Calu3 (cell line): ENCODE measurements at places on chromosomes 5 and 9. TPM values are rescaled to one million over a fixed set of nuclear protein-coding genes. Genes with fewer than 3 reads are reported as not detected.

DNA sequence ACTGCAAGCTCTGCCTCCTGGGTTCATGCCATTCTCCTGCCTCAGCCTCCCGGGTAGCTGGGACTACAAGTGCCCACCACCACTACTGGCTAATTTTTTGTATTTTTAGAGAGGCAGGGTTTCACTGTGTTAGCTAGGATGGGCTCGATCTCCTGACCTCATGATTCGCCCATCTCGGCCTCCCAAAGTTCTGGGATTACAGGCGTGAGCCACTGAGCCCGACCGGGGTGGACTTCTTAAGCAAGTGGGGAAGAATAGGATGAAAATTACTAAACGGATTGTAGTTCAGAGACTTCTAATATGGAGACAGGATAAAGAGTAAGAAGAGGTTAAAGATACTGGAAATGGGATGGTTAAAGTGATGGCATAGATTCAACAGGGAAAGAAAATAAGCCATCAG lies 132.3 kb upstream of the IRX2 start:
- H3K36me3 ChIP-seq, result no peaks in the 10 kb centered on the region
- no peak overlapping the region for H3K27ac ChIP-seq
- H3K4me3 ChIP-seq, result no peak overlapping the region
- DNase-seq, result no peak
- H3K4me1 ChIP-seq, result no peaks in the 10 kb centered on the region

DNA sequence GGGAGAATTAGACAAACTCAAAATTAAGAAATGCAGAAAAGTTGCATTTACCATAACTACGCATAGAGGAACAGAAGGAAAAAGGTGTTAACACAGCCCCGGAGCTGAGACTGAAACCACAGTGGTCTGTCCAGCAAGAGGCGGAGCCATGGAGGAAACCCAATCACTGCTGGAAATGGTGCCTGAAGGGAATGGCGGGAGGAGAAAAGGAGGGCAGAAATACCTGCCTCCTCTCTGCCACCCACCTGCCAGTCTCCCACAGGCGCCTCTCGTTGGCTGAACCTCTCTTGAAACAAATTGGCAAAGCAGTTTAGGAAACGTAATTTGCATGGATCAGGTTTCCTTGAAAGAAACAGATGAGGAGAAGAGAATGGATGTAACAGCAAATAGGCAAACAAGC lies 9.7 kb upstream of the PRKACG start:
- peaks cover 36% of the 10 kb centered on the region for H3K27me3 ChIP-seq
- no peak for DNase-seq
- peaks cover 7% of the 10 kb centered on the region for H3K4me1 ChIP-seq
- H3K4me3 ChIP-seq, result no peak overlapping the region
- no peaks in the 10 kb centered on the region for H3K36me3 ChIP-seq

GRCh38 chr9:127575875-127576778 lies 36.0 kb upstream of the STXBP1 start:
- DNase-seq, result no peak
- peaks cover 34% of the 10 kb centered on the region for H3K4me1 ChIP-seq
- no peak overlapping the region for H3K4me3 ChIP-seq
- H3K27me3 ChIP-seq, result no peaks in the 10 kb centered on the region

DNA sequence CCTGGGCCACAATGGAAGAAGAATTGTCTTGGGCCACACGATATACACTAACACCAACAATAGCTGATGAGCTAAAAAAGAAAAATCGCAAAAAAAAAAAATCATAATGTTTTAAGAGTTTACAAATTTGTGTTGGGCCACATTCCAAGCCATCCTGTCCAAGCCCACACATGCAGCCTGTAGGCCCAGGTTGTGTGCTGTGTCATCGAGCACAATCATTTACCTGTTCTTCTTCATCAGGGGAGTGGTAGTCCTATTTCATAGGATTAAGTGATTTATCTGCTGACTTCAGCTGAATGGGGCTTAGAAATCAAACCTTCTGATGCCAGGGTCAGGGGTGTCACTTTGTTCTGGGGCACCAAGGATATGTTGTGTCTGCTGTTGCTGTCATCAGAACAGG lies 44.6 kb upstream of the ELL2 start:
- no peak overlapping the region for H3K4me3 ChIP-seq
- no peaks in the 10 kb centered on the region for H3K27me3 ChIP-seq
- DNase-seq, result no peak

- peak within 1 kb of the TSS; percentile 83 for H3K27ac ChIP-seq
- peaks cover 13% of the 10 kb centered on the region for H3K4me1 ChIP-seq
- peaks cover 32% of the 10 kb centered on the region for H3K36me3 ChIP-seq
- H3K27me3 ChIP-seq, result peaks cover 4% of the 10 kb centered on the region
Observed at GRCh38 chr9:89604729-89605464, at the start of gene GADD45G. GADD45G (plus strand) TSS chr9:89605012; CDS start chr9:89605122, 110 bp downstream.

DNA sequence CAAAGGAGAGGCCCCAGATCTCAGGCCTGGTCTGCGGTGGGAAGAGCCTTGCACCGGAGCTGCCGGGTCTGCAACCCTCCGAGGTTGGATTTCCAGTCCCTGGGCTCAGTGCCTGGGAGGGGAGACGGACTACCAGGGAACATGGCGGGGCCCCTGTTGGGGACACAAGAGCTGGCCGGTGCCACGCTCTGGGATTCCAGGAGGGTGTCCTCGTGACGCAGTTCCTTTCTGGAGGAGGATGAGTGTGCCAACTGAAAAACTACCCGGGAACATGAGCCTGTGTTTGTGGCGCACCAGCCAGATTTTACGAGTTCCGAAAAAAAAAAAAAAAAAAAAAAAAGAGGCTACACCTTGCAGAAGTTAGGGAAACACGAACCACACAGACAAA lies 9.0 kb downstream of the NRARP start:
- peak overlapping the region; percentile 96 for H3K27ac ChIP-seq
- peaks cover 35% of the 10 kb centered on the region for H3K36me3 ChIP-seq
- no peaks in the 10 kb centered on the region for H3K27me3 ChIP-seq
- peak overlapping the region; percentile 57 for H3K4me3 ChIP-seq
- peaks cover 27% of the 10 kb centered on the region for H3K4me1 ChIP-seq
- DNase-seq, result no peak

DNA sequence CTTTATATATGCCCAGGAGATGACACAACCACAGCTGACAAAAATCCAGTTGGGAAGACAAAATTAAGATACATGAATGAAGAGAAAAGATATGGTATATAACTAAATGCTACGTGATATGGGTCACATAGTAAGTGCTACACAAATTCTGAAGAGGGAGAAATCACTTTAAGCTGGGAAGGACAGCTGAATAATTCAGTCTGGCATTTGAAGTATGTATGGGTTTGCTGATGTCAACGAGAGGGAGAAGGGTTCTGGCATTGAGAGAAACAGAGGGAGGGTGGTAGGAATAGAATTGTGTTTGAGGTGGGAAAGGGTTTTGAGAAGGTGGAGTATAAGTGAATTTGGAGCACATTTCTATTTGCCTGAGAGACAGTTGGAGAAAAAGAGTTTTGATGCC lies 6.7 kb upstream of the SLIT3 start:
- H3K27me3 ChIP-seq, result peaks cover 12% of the 10 kb centered on the region
- DNase-seq, result no peak
- H3K27ac ChIP-seq, result no peak overlapping the region
- H3K4me1 ChIP-seq, result no peaks in the 10 kb centered on the region

RFX3 gene
- 10.0 and 10.1 TPM in 2 replicates for total RNA-seq

FABP6 gene
- total RNA-seq, result 1.0 and 1.6 TPM in 2 replicates

ARSB gene
- 14.1 and 21.4 TPM in 2 replicates for total RNA-seq

PCDH1 gene
- total RNA-seq, result 146 and 167 TPM in 2 replicates

CCL27 gene
- not detected in 2 replicates for total RNA-seq

GAPT gene
- not detected in 2 replicates for total RNA-seq
